ENCODE measurements at places on chromosomes 7 and 10.
A peak's percentile ranks its signal among the peaks of the same experiment; 100 is the strongest.

GRCh38 chr10:34240039-34240438 is 575.1 kb downstream of the PARD3 start:
- DNase-seq: no peak

DNA sequence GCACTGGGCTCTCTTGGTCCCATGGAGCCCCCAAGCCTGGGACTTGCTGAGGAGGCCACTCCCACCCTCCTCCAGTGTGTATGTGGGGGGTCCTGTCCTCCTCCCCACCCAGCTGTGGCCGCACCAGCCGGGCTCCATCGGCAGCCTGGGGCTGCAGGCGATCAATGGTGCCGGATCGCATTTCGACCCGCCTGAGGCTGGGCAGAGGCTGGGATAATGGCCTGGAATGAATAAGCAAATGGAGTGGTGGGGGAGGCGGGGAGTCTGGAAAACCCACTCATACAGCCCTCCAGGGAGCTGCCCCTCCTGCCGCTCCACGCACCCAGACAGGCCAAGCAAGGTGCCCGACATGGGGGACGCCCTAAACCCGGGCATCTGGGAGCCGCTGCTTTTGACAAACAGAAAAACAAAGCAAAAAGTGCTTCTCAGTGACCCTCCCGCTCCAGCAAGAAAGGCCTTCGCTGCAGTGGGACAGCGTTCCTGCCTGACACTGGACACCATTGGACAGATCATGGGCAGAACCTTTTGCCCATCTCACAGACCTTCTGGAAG is 160.5 kb downstream of the NRF1 start:
- DNase-seq: no peak

- DNase-seq: no peak
Observed at GRCh38 chr10:97813311-97813710, 36.3 kb upstream of the GOLGA7B start.

DNA sequence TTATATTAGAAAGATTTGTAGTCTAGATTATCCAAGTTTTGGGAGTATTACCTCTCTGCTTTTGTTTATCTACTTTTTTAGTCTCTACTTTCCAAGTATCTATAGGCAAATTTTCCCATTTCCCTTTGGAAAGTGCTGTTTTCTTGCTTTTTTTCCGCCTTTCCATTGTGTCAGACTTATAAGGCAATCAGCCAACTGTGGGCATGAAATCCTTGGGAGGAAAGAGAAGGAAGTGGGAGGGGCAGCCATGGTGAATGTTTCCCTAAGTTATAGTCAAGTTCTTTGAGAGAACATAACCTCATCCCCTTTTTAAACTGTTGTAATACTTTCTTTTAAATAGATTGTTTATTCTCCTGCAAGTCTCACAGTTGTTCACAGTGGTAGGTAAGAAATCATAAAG is 52.6 kb downstream of the PTEN start:
- no peak for DNase-seq

- DNase-seq: peak; percentile 28
Observed at GRCh38 chr10:79487296-79488194, 24.8 kb upstream of the EIF5AL1 start.

GRCh38 chr10:103855424-103855823 is at the start of gene SH3PXD2A:
SH3PXD2A (minus strand) TSS chr10:103855576; CDS start chr10:103855266, 310 bp downstream.
- peak; percentile 42 for DNase-seq

- DNase-seq: no peak
Observed at GRCh38 chr10:37263304-37263703, 137.9 kb downstream of the ANKRD30A start.

DNA sequence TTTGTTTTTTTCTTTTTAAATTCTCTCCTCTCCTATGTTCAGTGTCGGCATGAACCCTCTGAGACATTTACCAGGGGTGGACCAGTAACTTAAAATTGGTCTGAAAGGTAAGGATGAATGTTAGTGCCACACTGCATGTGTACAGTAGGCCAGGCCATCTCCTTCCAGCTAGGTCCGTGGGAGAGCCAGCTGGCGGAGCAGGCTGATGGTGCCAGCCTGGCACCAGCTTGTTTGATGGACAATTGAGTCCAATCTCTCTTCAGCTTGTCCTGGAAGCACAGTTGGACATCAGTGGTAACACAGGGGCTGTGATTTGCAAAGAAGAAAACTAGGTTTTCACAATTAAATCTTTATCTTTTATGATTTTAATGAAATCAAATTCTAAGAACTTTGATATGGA is 136.5 kb downstream of the CNNM2 start:
- no peak for DNase-seq

DNA sequence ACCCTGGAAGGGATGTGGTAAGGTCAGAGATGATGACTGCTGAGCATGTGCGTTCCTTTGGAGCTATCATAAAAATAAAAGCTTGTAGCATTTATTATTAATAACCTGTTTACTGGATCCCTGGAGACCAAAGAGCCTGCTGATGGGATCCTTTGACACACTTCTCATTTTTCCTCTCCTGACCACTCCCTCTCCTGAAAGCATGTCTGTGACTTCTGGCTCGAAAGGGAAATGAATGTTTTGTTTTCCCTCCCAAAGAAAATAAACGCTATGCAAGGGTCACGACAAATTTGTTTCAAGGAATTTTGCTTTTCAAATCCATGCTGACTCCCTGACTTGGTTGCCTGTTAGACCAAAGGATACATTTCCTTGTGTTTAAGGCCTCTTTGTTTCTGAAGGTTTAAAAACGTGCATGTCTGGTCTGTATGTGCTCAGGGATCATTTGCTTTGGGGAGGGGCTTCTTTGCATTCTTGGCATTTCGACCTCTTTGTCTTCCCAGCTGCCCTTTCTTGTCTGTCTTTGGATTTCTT is 185.1 kb upstream of the AGK start:
- DNase-seq: no peak

DNA sequence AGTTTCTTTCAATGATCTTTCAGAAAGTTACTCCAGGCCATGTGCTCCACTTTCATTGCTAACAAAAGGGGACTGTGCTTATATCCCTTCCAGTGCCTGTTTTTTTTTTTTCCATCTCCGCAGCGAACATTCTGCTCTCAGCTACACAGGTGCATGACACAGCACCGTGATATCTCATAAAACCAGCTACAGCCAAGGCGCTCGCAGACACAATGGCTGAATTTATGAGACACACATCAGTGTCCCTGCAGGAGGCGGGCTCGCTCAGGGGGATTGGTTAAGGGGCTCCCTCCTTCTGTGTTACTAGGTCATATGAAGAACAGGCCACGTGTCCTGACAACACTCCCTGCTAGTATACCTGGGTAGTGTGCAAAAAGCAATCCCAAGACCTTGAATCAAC is 245.5 kb downstream of the SKAP2 start:
- DNase-seq: no peak

DNA sequence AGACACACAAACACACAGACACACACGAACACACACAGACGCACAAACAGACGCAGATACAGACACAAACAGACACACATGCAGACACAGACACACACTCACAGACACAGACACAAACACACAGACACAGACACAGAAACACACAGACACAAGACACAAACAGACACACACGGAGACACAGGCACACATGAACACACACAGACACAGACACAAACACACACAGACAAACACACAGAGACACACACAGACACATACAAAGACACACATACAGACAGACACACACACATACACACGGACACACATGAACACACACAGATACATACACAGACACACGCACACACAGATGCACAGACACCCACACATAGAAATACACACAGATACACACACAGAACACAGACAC is 434.9 kb downstream of the DNAJB6 start:
- DNase-seq: no peak

DNA sequence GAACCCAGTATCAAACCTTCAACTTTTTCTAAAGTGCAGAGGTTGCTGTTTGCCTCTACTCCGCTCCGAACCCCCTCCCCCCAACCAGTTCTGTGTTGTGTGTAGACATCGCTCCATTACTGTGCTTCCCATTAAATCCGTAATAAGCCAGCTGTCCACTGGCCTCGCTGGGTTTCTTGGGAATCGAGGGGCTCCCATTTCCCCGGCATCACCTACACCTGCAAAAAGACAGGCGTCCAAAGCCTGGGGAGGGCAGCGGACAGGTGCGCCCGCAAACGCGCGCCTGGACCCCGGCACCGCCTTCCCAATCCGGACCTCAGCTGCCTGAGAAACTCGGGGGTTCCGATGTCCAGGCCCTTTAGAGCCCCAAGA is 631 bp downstream of the RTKN2 start:
- peak; percentile 19 for DNase-seq

- no peak for DNase-seq
Observed at GRCh38 chr7:147756300-147756699, 834.3 kb upstream of the C7orf33 start.

GRCh38 chr7:134789967-134790685 is 10.7 kb downstream of the CALD1 start:
- no peak for DNase-seq

- no peak for DNase-seq
Observed at GRCh38 chr7:31687024-31687748, at the start of gene PPP1R17. PPP1R17 (plus strand) TSS chr7:31687215; CDS start chr7:31692442, 5,227 bp downstream.

- DNase-seq: no peak
Observed at GRCh38 chr7:126449611-126450268, 803.0 kb downstream of the GRM8 start.

- DNase-seq: no peak
Observed at GRCh38 chr10:90592638-90593302, 265.1 kb downstream of the HTR7 start.

DNA sequence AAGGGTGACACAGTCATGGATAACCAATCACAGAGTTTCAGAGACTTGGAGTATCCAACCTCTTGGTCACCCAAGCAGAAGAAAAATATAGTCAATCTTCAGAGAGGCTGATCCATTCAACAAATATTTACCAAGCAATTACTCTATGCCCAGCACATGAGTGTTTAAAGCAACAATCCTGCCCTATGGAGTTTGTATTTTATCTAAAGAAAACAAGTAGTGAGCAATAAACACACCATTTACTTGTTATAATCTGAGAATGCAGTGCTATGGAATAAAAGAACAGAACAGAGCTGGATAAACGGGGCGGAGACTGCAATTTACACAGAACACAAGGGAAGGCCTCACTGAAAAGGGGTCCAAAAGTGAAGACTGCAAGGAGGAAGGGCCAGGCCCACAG is 63.8 kb downstream of the GRB10 start:
- DNase-seq: no peak

- no peak for DNase-seq
Observed at GRCh38 chr7:2123916-2124315, 108.8 kb downstream of the MAD1L1 start.

DNA sequence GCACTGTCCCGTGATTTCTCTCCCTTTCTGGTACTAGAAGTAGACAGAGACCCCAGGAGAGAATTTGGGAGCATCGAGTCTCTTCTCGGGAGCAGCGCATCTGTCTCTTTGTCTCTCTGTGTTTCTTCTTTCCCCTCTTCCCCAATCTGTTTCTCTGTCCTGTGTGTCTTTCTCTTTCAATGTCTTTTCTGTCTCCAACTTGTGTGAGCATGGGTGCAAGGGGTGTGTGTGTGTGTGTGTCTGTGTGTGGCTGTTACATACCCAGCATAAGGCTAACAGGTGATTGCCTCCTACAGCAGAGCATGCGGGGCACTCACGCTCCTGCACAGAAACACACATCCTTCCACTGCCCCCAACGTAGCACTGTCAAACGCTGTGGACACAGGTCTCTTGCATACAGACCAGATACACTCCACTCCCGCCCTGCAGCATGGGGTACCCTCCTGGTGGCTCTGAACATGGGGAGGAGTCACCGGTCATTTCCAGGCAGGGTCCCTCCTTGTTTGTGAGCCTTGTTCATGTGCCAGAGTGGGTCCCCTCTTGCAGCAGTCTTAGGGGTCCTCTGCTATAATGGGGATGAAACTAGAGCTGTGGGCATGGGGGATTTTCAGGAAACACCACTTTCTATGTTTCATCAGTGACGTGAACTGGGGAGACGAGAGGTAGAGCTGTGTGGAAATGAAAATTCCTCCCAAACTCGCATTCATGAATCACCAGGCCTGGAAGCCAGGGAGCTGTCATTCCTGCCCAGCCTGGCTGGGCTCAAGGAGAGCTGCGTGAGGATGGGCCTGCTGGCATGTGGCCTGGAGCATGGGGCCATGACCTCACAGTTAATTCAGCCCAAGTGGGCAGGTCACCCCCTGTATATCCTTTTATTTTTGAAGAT is 980 bp downstream of the ADAMTS14 start:
- DNase-seq: no peak

DNA sequence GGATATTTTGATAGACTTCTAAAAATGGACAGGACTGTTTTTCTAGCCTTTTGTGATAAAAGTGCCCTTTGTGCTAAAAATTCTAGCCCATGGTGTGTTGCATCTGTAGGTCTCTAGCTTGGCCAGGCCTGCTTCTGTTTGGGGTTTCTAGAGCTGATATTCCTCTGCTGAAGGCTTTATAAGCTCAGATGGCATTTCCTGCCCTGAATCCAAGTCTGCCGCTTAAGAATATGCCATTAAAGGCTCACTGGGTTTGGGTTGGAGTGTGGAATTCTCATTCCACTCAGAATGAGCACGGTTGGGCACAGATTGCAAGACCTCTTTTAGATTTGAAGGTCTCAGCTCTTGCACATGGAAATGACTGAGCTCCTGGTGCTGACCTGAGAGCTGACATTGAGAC is 49.4 kb upstream of the IGFBP3 start:
- DNase-seq: no peak

DNA sequence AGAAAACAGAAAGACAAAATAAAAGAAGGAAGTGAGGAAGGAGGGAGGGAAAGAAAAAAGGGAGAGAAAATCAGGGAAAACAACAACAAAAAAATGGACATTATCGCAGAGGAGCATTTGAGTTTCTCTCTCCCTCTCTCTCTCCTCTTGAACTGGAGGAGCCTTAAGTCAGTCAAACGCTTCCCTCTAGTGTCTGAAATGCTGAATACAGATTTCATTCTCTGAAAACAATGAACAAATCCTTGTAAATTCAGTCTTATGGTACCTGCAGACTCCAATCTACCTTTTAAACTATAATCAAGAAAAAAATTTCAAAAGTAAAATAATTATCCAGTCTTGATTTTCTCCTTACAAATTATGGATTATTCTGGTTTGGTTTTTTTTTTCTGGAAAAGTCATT is 89.2 kb upstream of the PFKP start:
- no peak for DNase-seq

- no peak for DNase-seq
Observed at GRCh38 chr7:64206903-64207302, at the start of gene ZNF735. ZNF735 (plus strand) TSS chr7:64207203; CDS start chr7:64207203, 0 bp downstream.

DNA sequence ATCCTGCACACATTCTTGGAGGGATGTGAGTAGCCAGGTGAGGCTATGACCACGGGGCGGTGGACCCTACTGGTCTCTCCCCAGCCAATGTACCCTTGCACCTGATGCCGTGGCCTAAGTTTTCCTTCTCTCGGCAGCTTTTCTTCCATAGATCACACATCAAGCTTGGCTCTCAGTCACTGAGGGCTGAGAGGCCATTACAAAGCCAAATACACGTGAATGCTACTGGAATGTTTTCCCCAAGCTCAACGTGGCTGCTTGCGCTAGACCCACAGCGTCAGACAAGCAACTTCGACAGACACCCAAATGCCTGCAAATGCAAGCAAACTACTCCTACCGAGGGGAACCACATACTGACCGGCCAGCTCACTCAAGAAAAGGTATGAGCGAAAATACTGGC is 83.1 kb downstream of the PRPF18 start:
- no peak for DNase-seq

GRCh38 chr7:117895276-117895675 is 22.0 kb upstream of the CTTNBP2 start:
- DNase-seq: no peak
